T-helper 2 cell (primary cell): ENCODE measurements at places on chromosomes 16 and 17.

DNA sequence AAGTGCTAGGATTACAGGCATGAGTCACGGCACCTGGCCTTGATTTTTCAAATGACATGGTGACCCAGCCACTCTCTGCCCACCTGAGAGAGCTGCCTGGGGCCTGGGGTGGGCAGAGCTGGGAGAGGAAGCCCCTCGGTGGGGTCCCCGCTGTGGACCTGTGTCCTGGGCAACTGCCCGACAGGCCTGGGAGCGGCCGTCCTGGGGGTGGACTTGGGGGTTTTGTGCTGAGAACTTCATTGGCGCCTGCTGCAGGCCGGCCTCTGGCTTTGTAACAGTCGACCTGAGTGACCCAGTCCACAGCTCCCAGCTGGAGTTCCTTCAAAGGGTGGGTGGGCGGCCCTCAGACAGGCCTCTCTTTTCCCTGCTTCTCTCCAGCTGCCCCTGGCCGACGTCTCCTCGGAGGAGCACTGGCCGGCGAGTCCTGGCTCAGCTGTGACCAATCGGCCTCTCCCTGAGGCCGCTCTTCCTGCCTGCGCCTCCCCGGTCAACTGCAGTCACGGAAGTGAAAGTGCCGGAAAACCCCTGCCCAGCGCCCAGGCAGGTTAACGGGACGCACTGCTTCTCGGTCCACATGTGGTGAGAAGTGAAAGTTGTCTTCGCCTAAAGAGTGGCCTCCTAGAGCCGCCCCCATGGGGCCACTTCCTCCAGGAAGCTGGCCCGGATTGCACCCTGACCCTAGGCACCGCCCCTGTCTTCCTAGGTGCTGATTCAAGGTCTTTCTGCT, 5.5 kb downstream of the CBFA2T3 start:
- no peak for DNase-seq

DNA sequence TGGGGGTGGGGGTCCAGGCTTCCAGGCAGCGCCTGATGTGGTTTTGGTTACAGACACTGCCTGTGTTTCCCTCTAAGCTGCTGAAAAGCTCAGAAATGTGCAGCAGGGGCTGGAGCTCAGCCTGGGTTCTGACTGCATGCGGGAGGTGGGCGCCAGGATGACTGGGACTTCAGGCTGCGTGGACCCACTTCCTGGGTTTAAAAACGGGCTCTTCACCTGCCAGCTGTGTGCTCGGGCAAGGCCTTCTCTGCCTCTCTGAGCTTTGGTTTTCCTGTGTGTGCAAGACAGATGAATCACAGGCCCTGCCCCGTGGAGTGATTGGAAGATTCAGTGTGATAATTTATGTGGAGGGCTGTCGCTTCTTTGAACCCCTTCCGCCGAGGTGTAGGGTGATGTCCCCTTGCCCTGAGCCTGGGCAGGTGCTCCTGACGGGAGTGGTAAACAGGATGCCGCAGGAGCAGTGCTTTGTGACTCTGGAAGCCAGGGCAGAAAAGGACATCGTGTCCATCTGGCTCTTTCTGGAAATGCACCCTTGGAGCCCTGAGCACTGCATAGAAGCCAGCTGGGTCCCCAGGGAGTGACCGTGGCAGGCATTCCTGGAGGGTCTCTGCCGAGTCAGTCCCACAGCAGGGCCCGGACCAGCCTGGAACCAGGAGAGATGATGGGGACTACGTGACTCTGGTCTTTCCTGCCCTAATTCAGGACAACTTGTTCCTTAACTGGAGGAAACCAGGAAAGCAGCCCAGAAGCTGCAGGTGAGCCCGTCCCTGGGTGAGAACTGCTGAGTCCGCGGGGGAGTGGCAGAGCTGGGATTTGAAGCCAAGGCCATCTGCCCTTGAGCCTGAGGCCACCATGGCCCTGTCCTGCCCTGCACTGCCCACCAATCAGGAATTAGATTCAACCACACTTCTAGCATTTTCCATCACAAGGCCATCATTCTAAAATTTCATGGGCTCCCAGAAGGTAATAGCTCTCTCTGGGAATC, 28.5 kb upstream of the SLC7A5 start:
- DNase-seq, result no peak

DNA sequence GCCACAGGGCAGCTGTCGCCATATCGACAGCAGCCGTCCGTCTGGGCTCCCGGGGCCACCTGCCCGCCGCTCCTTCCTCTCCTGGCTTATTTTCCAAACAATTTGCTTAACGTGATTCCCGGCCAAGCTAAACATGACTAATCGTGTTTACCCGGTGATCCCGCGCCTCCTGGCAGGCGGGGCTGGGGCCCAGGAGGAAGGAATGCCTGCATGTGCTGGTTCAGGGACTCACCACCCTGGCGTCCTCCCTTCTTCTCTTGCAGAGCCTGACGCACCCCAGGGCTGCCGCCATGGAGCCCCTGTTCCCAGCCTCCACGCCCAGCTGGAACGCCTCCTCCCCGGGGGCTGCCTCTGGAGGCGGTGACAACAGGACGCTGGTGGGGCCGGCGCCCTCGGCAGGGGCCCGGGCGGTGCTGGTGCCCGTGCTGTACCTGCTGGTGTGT, 6.1 kb downstream of the SSTR5 start:
- DNase-seq, result no peak

DNA sequence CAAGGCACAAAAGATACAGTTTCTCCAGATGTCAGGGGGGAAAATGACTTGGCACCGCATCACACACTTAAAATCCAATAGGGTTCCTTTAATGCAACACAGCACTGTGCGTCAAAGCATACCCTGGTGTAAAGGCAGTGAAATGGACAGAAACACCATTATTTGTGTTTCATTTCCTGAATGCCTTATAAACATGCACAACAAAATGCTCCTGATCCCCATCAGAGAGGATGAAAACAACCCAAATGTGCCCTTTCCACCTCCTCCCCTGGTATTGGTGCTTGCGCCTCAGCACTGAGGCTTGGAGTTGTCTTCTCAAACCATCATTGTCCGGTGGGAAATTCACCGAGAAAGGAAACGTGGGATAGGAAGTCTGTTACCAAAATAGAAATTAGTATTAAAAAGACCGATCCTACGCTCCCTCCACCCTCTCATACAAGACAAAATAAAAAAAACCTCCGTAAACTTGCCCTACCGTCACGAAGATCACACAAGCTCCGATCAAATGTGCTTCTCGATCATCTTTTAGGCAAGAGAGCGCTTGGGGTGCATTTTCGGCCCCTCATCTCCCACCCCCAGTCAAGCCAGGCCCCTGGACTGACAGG, 722 bp downstream of the CDC27 start:
- peak; percentile 67 for DNase-seq

DNA sequence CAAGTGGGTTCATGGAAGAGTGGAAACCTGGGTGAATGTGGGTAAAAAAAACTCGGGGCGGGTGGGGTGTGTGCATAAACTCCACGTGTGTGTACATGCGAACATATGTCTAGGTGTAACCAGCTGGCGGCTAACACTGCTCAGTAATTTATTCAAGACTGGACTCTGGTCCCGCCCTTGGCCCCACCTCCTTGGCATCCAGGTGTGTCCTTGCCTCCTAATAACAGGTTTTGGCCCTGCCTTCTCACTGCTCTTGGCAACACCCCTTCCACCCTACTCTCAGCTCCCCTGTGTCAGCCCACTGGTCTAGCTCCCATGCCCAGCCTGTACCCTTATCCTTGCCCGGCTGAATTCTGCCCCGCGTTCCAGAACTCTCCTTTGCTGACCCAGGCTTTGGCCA, 8.3 kb downstream of the FLII start:
- no peak for DNase-seq

DNA sequence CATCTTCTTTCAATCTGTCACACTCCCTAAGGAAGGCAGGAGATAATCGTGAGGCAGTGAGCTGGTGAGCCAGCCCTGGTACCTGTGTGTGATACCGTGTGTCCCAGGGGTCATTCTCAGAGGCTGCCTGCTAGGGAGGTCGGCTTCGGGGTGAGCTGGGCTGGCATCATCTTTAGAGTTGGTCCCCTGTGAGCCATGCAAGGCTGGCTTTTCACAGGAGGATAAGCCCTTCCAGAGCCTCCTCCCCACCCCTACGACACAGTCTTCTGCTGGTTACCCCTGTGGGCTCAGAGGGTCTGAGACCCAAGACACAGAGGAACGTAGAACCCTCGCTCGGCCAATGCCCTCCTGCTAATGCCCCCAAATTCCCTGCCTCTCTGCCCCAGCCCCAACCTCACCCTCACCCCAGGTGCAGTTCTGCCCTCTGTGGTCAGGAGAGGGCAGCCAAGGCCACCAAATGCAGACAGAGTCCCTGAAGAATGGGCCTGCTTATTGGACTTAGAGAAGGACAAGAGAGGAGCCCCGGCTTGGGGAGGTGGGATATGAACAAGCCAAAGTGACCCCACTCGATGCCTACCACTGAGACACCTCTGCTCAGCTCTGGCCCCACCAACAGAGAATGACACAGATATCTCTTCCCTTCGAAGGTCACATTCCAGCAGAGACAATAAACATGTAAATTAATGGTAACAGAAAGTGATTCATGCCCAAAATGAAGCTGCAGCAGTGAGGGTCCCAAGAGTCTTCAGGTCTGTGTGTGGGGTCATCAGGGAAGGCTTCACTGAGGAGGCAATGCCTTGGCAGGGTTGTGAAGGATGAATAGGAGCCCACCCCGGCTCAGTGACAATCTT, 80.8 kb upstream of the CCL1 start:
- DNase-seq, result no peak

- DNase-seq, result no peak
These were observed 168.3 kb downstream of the SEC14L1 start for GRCh38 chr17:77308861-77309726.

GRCh38 chr17:62692721-62693431, 65.4 kb downstream of the MRC2 start:
- DNase-seq, result no peak
